NCI-H345 (cell line): ENCODE measurements at places on chromosomes 2 and 18.

DNA sequence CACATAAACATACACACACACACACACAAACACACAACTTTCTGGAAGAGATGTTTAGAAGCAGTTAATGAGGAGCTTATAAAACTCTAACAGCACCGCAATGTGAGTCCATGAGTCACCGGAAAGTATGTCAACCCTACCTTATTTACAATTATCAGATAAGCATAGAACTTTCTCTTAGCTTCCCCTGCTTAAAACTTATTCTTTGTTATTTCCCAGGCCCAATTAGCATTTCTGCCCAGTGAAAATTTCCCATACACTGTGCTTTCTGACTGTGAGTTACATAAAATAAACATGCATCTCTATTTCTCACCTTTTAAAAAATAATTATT is 737.6 kb downstream of the LRP1B start:
- DNase-seq, result no peak

DNA sequence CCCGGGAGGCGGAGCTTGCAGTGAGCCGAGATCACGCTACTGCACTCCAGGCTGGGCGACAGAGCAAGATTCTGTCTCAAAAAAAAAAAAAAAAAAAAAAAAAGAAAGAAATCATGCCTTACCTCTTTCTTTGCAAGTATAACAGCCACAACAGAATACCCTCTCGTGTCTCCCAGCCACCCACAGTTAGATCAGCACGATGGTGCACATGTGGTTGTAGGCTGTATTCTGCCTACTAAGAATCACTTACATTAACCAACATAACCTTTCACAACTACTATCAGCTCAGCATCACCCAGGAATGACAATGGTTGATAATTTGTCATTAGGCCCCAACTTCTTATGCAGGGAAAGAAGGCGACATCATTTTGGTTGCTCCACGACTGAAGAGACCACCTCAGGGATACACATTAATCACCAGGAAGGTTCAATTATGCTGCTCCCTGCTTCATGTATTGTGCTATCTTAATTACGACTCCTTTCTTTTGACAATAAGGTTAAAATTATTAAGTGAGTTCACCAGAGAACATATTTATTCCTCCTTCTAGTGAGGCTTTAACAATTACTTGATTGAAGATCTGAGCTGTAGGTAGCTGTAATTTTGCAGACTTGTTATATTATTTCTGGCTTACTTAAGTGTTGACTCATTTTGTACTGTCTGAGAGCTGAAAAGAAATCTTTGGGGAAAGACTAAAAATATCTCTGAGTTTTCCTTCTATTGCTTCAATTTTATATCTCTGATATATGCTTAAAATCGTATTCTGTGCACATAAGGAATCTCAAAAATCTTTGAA is 120.1 kb downstream of the LRP1B start:
- no peak for DNase-seq

DNA sequence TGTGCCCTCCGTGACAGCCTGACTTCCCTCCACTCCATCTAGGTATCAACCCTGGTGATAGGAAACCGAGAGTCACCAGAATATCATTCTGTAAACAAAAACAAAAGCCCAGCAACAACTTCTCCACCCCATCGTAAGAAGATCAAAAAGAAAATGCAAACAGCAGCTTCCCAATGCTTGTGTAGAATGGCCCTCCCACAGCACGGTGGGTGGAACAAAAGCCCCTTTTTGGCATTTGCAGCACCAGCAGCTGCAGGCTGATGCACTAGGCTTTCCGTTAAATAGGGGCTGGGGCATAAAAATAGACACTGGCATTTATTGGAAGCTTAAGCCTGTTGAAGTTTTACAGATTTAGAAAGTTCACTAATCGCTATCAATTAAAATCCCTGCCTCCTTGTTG is 513.0 kb downstream of the GALR1 start:
- DNase-seq, result no peak

GRCh38 chr18:22283397-22283796 is 114.0 kb downstream of the GATA6 start:
- DNase-seq, result no peak

- DNase-seq, result no peak
These were observed 235.6 kb downstream of the RNF152 start for GRCh38 chr18:61657066-61657732.
